Tongue (tissue), 3 donors: ENCODE measurements at places on chromosomes 16 and 17.

DNA sequence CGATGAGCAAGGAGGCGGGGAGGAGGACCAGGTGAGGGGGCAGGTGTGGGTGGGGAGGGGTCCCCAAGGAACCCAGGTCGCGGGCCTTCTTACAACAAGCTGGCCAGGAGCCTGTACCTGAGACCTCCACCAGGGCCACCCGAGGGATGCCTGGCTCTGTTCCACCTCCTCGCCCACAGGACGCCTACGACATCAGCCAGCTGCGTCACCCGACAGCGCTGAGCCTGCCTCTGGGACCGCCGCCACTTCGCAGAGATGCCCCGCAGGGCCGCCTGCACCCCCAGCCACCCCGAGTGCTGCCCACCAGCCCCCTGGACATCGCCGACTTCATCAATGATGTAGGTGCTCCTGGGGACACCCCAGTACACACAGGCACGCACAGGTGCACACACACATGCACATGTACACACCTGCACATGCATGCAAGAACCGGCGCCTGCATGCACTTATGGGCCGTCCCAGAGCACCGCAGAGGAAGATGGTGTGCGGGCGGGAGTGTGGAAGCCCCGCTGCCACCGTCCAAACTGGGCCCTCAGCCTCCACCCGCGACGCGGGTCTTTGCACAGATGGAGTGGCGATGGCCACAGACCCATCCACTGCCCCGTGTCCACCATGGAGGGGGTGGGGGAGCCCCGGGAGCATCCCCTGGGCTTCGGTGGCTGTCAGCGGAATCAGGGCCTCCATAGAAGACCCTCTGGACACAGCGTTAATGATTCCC is 6.6 kb downstream of the SLC22A31 start:
- no peak for DNase-seq

- DNase-seq: no peak
These were observed 55.5 kb downstream of the ANKFY1 start for GRCh38 chr17:4208238-4208637.

DNA sequence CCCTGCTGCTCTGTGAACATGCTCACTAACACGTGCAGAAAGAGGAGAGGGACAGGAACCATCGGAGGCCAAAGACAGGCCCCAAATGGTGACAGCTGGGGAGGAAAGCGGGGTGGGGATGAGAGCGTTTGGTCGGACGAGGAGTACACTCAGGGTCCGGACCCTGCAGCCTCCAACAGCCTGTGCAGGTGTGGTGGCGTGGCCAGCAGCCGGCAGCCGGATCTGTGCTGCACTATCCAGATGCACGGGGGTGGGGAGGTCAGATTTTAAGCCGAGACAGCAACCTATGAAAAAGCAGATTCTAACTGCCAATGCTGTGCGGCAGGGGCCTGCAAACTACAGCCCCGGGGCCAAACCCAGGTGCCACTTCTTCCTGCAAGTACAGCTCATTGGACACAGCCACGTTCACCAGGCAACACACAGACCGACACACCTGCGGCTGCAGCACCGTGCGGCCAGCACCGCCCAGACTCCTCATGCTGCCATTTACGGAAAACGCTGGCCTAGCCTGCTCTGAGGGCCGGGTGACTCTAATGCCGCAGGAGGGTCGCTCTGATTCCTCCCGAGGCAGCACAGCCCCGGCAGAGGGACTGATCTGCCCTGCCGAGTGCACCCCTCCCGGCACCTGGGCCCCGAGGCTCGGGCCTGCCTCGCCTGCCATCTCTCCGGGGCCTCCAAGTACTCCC is 21.2 kb downstream of the SLC16A3 start:
- DNase-seq: no peak

- no peak for DNase-seq
These were observed 11.7 kb downstream of the NSMCE1 start for GRCh38 chr16:27256861-27257260.

- no peak for DNase-seq
These were observed 13.7 kb downstream of the PIEZO1 start for GRCh38 chr16:88771294-88771772.

- no peak for DNase-seq
These were observed 134.1 kb upstream of the HS3ST3A1 start for GRCh38 chr17:13735861-13736260.

GRCh38 chr16:72172105-72173034 is at the start of gene PMFBP1:
PMFBP1 (minus strand) TSS chr16:72172155; CDS start chr16:72171208, 947 bp downstream.
- peak; percentile 19 for DNase-seq

GRCh38 chr16:31489616-31490584 is 7.0 kb downstream of the SLC5A2 start:
- DNase-seq: peak; percentile 2

DNA sequence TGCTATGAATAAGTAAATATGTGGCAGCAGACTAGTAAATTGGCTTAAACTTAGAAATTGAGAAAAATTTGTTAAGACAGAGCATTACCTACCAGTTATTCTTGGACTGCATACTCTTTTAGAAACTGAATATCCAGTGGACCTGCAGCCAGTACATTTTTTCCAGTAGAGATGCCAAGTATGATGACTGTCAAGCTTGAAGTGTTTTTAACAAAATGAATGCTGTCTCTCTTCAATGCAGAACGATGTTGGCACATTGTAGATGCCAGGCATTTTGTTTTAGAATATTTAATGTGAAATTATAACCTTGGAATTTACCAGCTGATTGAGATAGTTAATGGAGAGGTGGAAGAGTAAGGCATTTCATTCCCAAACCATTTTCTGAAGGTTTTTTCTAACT is 52.5 kb downstream of the NFAT5 start:
- peak; percentile 51 for DNase-seq

- no peak for DNase-seq
These were observed 110.5 kb downstream of the HS3ST2 start for GRCh38 chr16:22924492-22924891.

GRCh38 chr16:68728523-68728922 is 8.6 kb upstream of the CDH1 start:
- no peak for DNase-seq

DNA sequence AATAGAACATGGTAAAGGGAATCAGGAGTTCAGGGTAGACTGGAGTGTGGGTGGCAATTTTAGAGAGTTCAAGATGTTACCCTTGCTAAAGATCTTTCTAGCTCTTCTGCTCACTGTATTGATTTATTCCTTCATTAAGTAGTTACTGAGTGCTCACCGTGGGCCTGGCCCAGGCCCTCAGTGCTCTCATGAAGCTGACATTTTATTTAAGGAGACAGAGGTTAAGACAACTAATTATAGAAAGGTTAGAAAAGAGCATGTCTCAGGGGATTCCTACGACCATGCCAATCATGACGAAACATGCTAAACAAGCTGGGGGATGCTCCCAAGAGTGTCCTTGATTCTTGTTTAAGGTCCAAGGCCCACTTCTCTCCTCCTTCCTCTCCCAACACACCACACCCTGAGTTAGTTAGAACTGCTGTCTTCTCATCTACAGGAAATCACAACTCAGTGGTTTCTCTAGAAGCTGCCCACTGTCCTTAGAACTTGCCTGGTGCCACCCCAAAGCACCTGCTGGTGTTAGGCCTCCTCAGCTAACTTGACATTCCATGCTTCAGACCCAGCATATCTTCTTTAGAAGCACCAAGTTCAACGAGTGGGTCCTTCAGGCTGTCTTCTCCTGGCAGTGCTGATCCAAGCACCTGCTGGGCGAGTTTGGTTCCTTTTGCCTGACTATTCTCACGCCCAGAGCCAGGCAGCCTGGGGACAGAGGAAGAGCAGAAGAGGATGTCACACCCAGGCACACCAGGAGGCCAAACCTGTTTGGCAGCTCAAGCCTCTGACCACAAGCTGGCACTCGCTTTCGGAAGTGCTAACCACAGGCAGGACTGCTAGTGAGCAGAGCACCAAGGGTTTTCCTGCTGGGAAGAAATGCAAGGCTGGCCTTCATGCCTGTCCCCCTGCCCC is 79.0 kb downstream of the GAS7 start:
- DNase-seq: peak; percentile 64
